Fibroblast of skin of right quadriceps (primary cell): ENCODE measurements at places on chromosomes 7 and 10.

GRCh38 chr10:129892548-129893052, 71.5 kb downstream of the EBF3 start:
- DNase-seq: no peak

DNA sequence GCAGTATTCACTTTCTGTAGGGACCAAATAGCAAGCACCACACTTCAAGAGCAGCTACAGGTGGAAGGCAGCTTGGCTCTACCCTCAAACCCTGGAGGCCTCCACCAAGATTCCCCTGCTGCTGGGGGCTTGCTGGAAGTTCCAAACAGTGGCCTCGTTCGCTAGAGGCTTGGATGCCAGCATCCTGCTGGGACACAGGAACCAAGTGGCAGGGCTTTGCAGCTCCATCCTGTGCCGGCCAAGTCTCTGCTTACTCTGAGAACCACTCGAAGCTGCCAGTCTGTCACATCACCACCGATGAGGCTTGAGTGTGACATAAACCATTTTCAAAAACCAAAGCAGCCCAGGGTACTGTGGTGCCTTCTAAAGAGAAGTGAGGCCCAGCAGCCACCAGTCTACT, 69.2 kb upstream of the UNC5B start:
- no peak for DNase-seq

DNA sequence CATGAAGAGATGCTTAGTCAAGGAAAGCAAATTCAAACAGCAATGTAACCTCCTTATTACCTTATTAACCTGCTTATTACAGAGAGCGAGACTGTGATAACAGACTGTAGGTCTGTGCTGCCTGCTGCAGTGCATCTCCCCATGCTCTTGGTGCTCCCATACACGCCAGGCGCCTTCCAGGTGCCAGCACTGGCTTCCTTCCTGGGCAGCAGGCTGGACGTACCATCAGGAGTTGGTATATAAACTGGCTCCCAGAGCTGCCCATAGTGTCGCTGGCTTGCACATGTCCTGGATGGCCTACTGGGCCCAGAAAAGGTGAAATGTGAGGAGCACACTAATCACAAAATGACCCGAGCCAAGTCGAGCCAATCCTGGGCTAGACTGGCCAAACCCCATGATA, 13.5 kb downstream of the ATP6V0E2 start:
- no peak for DNase-seq

DNA sequence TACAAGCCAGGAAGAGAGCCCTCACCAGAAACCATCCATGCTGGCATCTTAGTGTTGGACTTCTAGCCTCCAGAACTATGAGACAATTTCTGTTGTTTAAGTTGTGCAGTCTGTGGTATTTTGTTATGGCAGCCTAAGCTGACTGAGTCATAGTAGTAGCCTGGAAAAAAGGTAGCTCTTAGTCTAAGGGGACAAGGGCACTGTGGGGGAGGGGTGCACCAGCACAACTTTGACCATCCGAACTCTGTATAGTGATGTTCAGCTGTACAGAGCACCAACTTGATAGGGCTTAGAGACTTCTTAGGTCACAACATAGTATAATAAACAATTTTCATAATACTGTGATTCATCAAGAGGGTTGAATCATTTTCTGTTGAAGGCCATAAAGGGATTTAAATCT, 14.3 kb downstream of the EIF4EBP2 start:
- peak; percentile 53 for DNase-seq

- DNase-seq: peak; percentile 61
Measured at GRCh38 chr10:95278061-95278988, 12.5 kb downstream of the PDLIM1 start.

DNA sequence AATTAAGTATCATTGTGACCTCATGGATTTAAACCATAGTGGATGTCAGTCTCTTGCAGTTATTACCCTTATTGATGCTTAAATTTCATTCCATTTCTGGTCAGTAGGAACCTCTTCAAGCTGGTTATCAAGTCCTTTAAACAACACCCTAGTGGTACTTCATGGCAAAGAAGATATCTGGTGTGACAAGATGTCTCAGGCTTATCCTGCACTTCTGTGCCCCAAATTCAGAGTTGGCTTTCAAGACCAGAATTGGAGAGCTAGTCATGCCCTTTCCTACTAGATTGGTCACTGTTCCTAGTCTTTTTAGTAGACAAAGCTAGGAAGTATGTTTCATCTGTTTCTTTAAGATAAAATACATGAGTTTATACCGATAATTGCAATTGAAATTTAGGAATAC, 54.9 kb downstream of the KMT2E start:
- DNase-seq: no peak

- no peak for DNase-seq
Measured at GRCh38 chr7:44625526-44626471, 19.4 kb downstream of the OGDH start.

DNA sequence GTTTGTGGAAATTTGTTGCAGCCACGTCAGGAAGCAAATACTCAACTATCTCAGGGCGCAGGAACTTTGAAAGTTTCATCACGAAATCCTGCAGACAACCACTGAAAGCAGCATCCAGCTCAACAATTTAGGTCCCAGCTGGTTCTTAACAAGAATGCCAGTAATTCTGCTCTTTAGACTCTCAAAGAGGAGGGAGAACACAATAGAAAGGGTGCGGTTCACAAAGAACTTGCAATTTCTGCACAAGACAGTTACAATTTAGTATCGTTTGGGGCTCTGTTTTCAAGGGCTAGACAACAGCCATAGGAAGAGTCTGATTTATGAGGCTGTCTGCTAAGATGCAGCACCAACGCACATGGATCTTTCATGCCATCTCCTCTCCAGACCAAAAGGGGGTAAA, 223.1 kb downstream of the FGFR2 start:
- no peak for DNase-seq

GRCh38 chr7:80999100-80999499, 80.2 kb upstream of the SEMA3C start:
- DNase-seq: no peak

DNA sequence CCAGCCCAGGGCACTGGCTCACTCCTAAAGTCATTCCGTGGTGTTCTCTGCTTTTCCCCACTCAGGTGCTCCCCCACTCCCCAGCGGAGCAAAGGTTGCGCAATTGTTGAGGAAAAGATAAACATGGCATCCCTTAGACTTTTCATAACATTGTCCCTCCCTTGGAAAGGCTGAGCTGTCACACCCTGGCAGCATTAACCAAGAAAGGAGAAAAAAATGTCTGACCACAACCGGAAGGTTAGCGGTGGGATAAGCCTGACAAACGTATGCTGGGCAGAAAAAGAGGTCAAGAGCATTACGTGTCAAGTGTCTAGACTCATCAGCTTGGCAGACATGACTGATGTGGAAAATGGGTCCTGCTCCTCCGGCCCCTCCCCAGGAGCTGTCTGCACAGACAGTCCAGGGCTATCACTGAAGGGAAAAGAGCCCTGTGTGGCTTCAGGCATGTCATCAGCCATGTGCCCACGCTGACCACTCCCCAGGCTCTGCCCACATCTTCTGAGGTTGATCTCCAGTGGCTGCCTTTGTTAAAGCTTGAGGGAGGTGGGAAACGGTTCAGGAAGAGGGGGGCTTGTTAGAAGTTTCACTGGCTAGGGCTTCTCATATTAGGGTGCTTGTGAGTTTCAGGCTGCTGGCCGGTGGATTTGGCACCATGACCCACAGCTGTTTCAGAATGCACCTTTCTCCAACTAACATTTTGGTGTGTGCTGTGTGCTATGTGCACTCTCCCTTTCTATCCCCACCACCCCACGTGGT, 30.1 kb downstream of the BTBD16 start:
- peak; percentile 47 for DNase-seq

- DNase-seq: no peak
Measured at GRCh38 chr10:102595293-102595692, 49.0 kb upstream of the TRIM8 start.

- DNase-seq: no peak
Measured at GRCh38 chr10:56633876-56634452, 272.9 kb upstream of the ZWINT start.

- DNase-seq: peak; percentile 61
Measured at GRCh38 chr7:17769918-17770317, 170.4 kb downstream of the SNX13 start.

DNA sequence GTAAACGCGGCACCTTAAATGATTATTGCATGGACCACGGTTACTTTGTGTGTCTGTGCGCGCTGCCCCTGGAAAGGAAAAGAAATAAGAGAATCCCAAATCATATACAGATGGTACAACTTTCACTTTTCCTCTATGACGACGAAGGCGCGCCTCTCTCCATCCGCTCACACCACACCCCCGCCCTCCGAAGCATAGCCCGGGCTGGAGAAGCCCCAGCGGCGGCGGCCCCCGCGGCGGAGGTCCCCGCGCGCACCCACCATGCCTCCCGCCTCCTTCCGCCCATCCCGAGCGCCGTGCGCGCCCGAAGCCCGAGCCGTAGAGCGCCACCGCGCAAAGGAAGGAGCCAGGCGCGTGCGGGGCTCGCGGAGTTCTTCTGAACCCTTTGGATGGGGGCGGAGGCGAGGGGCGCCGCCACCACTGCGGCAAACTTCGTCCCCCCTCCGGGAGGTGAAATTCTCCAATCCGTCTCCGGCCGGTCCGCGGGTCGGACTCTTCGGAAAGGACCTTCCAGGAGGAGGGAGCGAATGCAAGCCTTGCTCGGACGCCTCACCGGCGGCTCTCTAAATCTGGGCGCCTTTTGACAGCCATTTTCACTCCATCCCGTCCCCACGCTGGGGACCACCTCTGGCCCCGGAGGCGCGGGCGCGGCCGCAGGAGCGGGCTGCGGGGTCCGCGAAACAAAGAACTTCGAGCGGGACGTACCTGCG, 588 bp downstream of the GLI3 start:
- DNase-seq: peak; percentile 76

DNA sequence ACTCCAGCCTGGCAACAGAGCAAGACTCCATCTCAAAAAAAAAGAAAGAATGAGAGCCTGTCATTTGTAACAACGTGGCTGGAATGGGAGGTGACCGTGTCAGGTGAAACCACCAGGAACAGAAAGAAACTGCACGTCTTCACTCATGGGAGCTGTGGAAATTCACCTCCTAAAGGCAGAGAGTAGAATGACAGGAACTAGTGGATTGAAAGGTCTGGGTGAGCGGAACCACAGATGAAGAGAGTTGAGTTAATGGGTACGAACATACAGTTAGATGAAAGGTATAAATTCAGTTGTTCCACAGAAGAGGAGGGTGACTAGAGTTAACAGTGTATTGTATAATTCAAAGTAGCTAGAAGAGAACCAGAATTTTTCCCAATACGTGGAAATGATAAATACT, 78.6 kb downstream of the MAD1L1 start:
- DNase-seq: no peak

DNA sequence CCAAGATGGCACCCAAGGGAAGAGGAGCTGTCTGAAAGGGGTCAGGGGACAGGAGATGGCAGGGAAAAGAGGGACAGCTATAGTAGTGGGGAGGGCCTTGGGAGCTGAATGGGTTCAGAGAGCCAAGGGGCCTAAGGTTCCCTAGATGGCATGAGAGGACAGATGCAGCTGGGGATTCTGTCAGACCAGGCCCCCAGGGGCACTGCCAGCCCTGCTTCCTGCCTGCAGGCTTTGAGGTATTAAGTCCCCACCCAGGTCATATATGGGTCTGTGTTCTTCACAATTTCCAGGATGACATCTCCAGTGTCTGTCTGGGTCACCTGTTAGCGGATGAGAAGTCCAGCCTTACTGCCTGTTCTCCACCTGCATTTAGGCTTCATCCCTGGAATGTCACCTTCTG, 56.7 kb downstream of the NEURL1 start:
- no peak for DNase-seq

DNA sequence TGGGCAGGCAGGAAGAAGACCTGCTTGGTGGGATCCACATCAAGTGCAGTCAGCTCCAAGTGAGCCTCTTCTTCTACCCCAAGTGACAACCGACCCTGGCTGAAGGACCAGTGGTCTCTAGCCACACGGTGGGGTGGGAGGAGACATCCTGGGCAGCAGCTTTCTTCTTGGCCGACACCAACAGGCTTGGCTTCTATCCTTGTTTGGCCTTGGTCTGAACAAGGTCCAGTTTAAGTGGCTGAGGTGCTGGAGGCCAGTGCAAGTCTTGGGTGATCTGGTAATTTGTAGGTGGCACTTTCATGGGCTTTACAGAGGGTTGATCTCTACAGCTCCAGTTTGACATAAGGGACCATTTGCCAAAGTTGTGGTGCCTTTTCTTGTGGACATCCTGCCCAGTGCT, 63.6 kb upstream of the PDCD4 start:
- DNase-seq: no peak

DNA sequence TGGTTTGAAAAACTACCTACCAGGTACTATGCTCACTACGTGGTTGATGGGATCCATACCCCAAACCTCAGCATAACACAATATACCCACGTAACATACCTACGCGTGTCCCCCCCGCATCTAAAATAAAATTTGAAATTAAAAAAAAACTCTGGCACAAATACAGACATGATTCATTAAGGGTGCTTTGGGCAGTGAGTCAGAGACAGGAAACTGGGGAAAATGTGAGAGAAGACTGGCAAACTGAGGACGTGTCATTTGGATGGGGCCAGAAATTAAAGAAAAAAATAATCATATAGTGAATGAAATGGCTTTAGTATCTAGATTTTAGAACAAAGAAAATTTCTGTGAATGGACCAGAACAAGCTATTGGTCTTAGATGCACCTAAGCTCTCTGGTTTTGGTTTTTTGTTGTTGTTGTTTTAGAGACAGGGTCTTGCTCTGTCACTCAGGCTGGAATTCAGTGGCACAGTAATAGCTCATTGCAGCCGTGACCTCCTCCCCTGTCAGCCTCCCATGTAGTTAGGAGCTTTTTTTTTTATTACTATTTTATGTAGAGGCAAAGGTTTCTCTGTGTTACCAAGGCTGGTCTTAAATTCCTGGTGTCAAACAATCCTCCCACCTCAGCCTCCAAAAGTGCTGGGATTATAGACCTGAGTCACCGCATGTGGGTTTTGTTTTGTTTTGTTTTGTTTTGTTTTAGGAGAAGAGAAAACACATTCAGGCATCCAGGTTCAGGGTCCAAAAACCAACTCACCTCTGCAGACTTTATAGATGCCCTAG, 5.9 kb upstream of the PRSS58 start:
- DNase-seq: peak; percentile 4

GRCh38 chr10:13184730-13185514, 23.6 kb downstream of the MCM10 start:
- DNase-seq: no peak

- DNase-seq: no peak
Measured at GRCh38 chr7:133095119-133095671, 13.3 kb upstream of the CHCHD3 start.

DNA sequence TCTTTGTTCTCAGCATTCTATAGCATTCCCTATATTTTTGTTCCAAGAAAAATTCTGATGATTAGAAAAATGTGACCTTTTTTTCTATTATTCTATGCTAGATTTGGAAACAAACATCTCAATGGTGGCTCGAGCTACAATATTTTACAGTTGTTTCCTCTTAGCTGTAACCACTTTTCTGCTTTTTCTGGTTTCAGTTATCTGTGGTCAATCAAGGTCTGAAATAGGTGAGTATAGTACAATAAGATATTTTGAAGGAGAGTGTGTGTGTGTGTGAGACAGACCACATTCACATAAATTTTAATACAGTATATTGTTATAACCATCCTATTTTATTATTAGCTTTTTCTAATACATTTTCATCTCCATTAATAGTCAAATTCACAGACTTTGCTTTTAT, 564.5 kb upstream of the GHITM start:
- no peak for DNase-seq
